B cell (primary cell): ENCODE measurements at places on chromosomes 6 and 20. TPM values are rescaled to one million over a fixed set of nuclear protein-coding genes. Genes with fewer than 3 reads are reported as not detected.

DNA sequence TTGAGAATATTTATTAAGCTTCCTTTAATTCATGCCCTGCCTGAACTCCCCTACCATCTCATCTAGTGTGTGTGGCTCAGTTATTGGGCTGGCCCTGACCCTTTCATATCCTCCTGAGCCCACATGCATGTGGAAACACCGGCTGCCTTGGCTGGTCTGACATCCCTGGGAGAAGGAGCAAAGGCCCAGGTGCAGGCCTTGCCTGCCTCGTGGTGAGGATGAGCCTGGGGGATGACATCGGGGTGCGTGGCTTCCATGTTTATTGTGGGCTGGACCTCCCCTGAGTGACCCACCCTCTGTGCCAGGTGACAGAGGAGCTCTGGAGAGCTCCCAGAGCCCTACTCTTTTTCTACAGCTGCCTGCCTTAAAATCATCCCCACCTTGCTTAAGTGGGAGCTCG lies 69.1 kb downstream of the FOXA2 start:
- H3K36me3 ChIP-seq: no peaks in the 10 kb centered on the region
- no peaks in the 10 kb centered on the region for H3K4me1 ChIP-seq
- no peaks in the 10 kb centered on the region for H3K27me3 ChIP-seq
- no peak overlapping the region for H3K4me3 ChIP-seq

DNA sequence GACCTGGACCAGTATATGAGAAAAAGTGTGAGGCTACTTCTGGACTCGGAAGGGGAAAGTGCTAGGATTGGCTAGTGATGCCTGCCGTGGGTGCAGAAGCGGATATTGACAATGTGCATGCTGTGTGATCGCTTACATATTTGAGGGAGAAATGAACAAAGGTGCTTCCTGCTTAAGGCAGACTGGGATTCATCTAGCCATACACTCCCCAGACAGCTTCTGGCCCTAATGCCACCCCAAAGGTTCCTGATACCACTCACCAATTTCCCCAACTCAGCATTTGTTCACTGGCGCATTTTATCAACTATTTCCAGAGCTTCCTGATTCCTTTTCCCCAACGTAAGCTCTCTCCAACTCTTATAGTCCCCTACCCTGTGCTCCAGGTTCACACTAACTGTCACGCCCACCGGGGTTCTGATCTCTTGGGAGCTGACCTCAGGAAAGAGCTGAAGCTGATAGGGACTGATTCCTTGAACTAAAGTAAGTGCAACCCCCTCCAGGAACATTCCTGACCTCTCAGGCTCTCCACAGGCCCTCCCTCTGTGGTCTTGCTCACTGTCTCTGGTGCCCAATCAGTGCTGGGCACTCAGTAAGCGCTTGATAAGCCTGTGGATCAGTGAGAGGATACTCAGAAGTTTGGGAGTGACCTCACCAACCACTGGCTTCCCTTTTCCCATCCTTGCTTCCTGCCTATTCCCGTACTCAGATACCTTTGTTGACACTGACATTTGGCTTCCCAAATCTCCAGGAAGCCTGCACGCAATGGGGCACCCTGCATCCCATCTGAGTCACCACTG lies 73.3 kb downstream of the MRPL14 start:
- no peak for DNase-seq
- no peaks in the 10 kb centered on the region for H3K36me3 ChIP-seq
- H3K4me3 ChIP-seq: no peak overlapping the region
- no peaks in the 10 kb centered on the region for H3K4me1 ChIP-seq
- H3K27ac ChIP-seq: no peak overlapping the region
- H3K27me3 ChIP-seq: peaks cover 14% of the 10 kb centered on the region

- H3K27me3 ChIP-seq: no peaks in the 10 kb centered on the region
- H3K4me1 ChIP-seq: peaks cover 43% of the 10 kb centered on the region
- peak; percentile 58 for DNase-seq
- H3K27ac ChIP-seq: peak overlapping the region; percentile 76
- no peaks in the 10 kb centered on the region for H3K36me3 ChIP-seq
Observed at GRCh38 chr6:106715922-106716321, 86.5 kb downstream of the QRSL1 start.

DNA sequence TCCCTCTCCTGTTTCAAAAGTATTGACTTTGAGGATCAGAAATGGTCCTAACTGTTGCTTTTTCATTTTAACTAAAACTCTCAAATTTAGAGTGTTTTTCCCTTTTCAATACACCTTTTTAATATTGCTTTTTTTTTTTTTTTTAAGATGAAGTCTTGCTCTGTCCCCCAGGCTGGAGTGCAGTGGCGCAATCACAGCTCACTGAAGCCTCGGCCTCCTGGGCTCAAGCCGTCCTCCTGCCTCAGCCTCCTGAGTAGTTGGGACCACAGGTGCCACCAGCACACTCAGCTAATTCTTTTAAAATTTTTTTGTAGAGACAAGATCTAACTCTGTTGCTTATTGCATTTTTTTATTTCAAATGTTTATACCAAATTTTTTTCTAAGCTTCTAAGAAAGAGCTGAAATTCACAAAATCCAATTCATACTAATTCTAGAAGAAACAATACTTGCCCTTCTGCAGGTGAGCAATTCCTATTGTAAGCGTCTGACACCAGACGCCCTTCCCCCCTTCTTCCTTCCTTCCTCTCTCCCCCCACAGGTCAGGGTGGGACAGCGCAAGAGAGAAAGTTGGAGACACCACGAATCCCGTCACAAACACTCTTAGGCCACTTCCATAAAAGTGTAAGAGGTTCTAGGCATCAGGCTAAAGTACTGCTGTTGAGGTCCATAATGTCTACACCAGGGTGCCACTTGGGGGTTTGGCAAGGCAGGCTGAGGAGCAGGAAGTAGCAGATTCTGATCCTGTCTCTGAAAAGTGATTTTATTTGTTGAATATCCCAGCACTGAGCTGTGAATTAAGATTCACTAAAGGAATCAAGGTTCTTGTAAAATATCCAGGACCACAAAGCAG lies 12.8 kb downstream of the DLL1 start:
- H3K4me3 ChIP-seq: no peak overlapping the region
- H3K27me3 ChIP-seq: no peaks in the 10 kb centered on the region
- no peaks in the 10 kb centered on the region for H3K36me3 ChIP-seq
- H3K4me1 ChIP-seq: peaks cover 11% of the 10 kb centered on the region
- DNase-seq: no peak
- H3K27ac ChIP-seq: no peak overlapping the region

- no peak overlapping the region for H3K27ac ChIP-seq
- H3K4me3 ChIP-seq: no peak overlapping the region
- H3K4me1 ChIP-seq: no peaks in the 10 kb centered on the region
- no peak for DNase-seq
- no peaks in the 10 kb centered on the region for H3K27me3 ChIP-seq
Observed at GRCh38 chr6:68951270-68951669, 316.2 kb downstream of the ADGRB3 start.

DNA sequence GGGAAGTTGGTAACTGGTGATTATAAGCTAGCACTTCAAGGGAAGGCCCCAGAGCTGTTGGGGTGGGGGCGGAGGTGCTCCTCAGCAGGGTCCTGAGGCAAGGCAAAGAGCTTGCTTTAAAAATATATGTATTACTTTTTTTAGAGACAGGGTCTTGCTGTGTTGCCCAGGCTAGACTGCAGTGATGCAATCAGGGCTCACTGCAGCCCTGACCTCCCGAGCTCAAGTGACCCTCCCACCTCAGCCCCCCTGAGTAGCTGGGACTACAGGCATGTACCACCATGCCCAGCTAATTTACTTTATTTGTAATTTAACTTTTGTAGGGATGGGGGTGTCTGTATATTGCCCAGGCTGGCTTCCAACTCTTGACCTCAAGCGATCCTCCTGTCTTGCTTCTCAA lies 87.2 kb downstream of the MYB start:
- H3K4me3 ChIP-seq: no peak overlapping the region
- DNase-seq: no peak
- peaks cover 11% of the 10 kb centered on the region for H3K4me1 ChIP-seq
- H3K27ac ChIP-seq: no peak overlapping the region
- H3K27me3 ChIP-seq: no peaks in the 10 kb centered on the region

DNA sequence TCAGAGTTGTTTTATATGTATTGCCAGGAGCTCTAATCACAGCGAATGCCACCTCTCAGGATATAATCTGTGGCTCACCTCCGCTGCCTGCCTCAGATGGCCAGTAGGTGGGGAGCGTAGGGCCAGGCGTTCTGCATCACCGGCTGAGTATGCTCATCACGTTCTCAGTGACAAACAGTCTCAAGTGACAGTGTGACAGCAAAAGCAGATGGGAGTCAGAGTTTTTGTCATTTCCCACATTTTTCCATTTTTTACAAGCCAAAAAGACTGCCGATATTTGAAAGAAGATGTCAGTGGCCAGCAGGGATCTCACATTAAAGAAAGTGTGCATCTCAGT lies 208.7 kb downstream of the ALDH8A1 start:
- no peak overlapping the region for H3K4me3 ChIP-seq
- no peaks in the 10 kb centered on the region for H3K36me3 ChIP-seq
- no peaks in the 10 kb centered on the region for H3K27me3 ChIP-seq
- DNase-seq: no peak
- no peaks in the 10 kb centered on the region for H3K4me1 ChIP-seq
- no peak overlapping the region for H3K27ac ChIP-seq

DNA sequence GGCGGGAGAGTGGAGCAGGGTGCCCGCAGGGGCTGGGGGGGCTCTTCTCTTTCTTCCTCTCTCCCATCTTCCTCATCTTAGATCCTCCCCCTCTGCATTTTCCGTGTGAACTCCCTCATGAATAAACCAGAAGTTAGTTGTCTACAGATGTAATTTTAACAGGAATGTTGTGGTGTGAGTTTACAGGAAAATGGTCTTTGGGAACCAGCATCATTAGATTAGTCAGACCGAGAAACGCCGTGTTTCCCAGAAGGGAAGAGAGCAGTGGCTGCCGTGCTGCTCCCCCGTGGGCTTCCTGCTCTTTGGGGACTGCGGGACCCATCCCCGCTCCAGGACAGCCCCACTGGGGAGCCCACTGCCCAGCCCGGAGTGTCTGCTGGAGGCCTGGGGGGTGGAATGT lies 3.4 kb downstream of the MYT1 start:
- H3K27me3 ChIP-seq: no peaks in the 10 kb centered on the region
- no peak overlapping the region for H3K4me3 ChIP-seq
- DNase-seq: no peak
- H3K27ac ChIP-seq: no peak overlapping the region

DNA sequence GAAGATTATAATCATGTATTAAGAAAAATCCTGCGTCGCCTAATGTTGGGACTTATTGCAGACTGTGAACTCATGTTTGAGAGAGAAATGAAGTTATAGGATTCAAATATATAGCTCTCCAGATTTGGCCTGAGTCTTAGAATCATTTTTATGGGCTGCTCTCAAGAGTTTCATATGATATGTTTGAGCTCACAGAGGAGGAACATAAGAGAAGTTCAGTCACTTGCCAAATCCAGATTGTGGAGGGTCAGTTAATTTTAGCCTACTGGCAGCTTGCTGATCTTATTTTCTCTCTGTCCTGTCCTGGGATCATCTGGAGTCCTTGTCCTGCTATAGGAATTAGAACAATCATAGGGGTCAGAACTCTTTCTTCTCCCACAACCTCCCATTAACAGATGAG lies 186.1 kb upstream of the SUPT3H start:
- no peaks in the 10 kb centered on the region for H3K27me3 ChIP-seq
- no peak overlapping the region for H3K27ac ChIP-seq
- no peak for DNase-seq

- no peak for DNase-seq
- no peaks in the 10 kb centered on the region for H3K36me3 ChIP-seq
- no peak overlapping the region for H3K27ac ChIP-seq
- peaks cover 36% of the 10 kb centered on the region for H3K27me3 ChIP-seq
- H3K4me3 ChIP-seq: no peak overlapping the region
- H3K4me1 ChIP-seq: no peaks in the 10 kb centered on the region
Observed at GRCh38 chr6:84774157-84774984, 10.0 kb upstream of the TBX18 start.

DNA sequence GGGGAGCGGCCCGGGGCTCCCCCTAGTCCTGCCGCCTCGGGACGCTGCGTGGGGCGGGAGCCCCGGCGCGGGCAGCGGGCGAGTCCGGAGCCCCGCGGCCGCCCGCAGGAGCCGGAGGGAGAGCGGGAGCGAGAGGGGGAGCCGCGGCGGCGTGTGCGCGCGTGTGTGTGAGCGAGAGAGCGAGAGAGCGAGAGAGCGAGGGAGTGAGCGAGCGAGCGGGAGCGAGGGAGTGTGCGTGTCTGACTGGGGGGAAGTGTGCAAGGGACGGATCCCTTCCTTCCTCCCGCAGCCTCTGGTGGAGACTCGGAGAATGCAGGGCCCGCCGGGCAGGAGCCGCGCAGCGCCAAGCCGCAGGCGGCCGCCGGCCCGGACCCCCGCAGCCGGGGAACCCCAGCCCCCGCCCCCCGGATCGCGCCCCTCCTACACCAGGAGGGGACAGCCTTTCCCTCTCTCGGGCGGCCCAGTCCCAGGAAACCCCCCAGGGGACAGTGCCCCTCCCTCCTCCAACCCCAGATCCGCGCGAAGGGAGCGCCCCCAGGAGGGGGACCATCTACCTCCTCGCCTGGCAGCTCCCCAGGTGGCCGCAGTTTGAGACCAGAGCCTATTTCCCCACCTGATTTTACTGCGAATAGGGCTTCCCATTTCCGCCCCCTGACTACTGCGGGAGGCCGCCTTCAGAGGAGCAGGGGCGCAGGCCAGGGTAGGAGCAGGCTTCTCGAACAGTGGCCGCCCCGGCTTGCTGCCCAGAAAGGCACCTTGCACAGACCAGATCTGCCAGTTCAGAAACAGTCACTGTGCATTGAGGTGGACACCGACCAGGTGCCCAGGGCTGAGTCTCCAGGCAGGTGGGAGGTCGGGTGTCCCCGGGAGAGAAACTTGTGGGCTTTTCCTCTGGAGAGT lies at the start of gene CDH22:
TSS of gene CDH22 (minus strand) at position 241 of the 900 bp plus-strand sequence. CDS start 57,204 bp downstream, outside the sequence.
- DNase-seq: peak; percentile 63
- H3K27me3 ChIP-seq: no peaks in the 10 kb centered on the region
- H3K36me3 ChIP-seq: no peaks in the 10 kb centered on the region
- no peak within 1 kb of the TSS for H3K4me3 ChIP-seq

GRCh38 chr6:14722704-14723103 lies 523.2 kb upstream of the JARID2 start:
- H3K27me3 ChIP-seq: no peaks in the 10 kb centered on the region
- H3K36me3 ChIP-seq: no peaks in the 10 kb centered on the region
- no peak overlapping the region for H3K4me3 ChIP-seq
- peak overlapping the region; percentile 83 for H3K27ac ChIP-seq

GRCh38 chr6:16551466-16551865 lies 209.8 kb downstream of the ATXN1 start:
- no peaks in the 10 kb centered on the region for H3K27me3 ChIP-seq
- H3K4me3 ChIP-seq: no peak overlapping the region
- no peak overlapping the region for H3K27ac ChIP-seq
- no peaks in the 10 kb centered on the region for H3K36me3 ChIP-seq
- H3K4me1 ChIP-seq: no peaks in the 10 kb centered on the region
- no peak for DNase-seq

GRCh38 chr6:97557355-97557754 lies 274.3 kb upstream of the MMS22L start:
- H3K4me3 ChIP-seq: no peak overlapping the region
- no peak overlapping the region for H3K27ac ChIP-seq
- no peak for DNase-seq

- H3K27me3 ChIP-seq: no peaks in the 10 kb centered on the region
- H3K27ac ChIP-seq: peak overlapping the region; percentile 86
- H3K4me1 ChIP-seq: peaks cover 72% of the 10 kb centered on the region
- H3K36me3 ChIP-seq: no peaks in the 10 kb centered on the region
- no peak for DNase-seq
Observed at GRCh38 chr6:159056432-159056831, 11.6 kb upstream of the TAGAP start.

RWDD2A gene
- 2.7 and 2.9 TPM in 2 replicates for total RNA-seq

ATP6V1G2 gene
- total RNA-seq: 3.3 and 4.4 TPM in 2 replicates

MUCL3 gene
- total RNA-seq: not detected in 2 replicates

ARMC12 gene
- 0.52 and 1.1 TPM in 2 replicates for total RNA-seq

PLAGL1 gene
- total RNA-seq: 32.6 and 36.0 TPM in 2 replicates

TFAP2C gene
- not detected in 2 replicates for total RNA-seq

GPX5 gene
- total RNA-seq: not detected in 2 replicates

PPIL6 gene
- 0.53 and 1.8 TPM in 2 replicates for total RNA-seq

MDN1 gene
- 59.5 and 66.6 TPM in 2 replicates for total RNA-seq

AGER gene
- 36.4 and 38.8 TPM in 2 replicates for total RNA-seq

MROH8 gene
- total RNA-seq: 4.6 and 6.3 TPM in 2 replicates

TMEM74B gene
- total RNA-seq: 0.42 and 0.73 TPM in 2 replicates
